Activated CD4-positive, alpha-beta T cell treated with anti-CD3 and anti-CD28 coated beads, Interleukin-2, amount 10 ng/mL, durations not matched to agents 7 days and 5 days (primary cell): ENCODE measurements at places on chromosomes 7 and 10. TPM values are rescaled to one million over a fixed set of nuclear protein-coding genes. Genes with fewer than 3 reads are reported as not detected.
A peak's percentile ranks its signal among the peaks of the same experiment; 100 is the strongest.

DNA sequence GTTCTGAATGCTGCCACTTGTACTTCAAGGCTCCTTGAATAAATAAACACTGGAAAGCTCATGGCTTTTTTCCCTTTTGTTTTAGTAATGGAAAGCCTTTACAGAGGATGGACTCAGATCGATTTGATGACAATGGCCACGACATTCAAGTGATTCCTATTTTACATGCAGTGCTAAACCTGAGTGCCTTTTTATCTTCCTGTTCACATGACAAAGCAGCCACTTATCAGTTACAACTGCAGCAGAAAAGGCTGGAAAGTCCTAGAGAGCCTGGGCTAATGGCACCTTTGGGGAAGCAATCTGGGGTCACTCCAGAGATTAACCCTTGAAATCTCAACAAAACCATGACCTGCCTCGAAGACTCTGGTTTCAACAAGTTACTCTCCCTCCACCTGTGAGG is 249.0 kb upstream of the AUTS2 start:
- H3K27me3 ChIP-seq: no peaks in the 10 kb centered on the region
- H3K4me1 ChIP-seq: no peaks in the 10 kb centered on the region
- H3K4me3 ChIP-seq: no peak overlapping the region

WIPF3 gene
- not detected for total RNA-seq

PHKG1 gene
- 1.0 TPM for total RNA-seq

GRCh38 chr7:100655908-100656674 is at the start of gene ACTL6B:
ACTL6B (minus strand) TSS chr7:100656448; CDS start chr7:100656354, 94 bp downstream.
- H3K27me3 ChIP-seq: peaks cover 34% of the 10 kb centered on the region
- no peak within 1 kb of the TSS for H3K27ac ChIP-seq
- peaks cover 3% of the 10 kb centered on the region for H3K36me3 ChIP-seq

PODXL gene
- 1.5 TPM for total RNA-seq

DNA sequence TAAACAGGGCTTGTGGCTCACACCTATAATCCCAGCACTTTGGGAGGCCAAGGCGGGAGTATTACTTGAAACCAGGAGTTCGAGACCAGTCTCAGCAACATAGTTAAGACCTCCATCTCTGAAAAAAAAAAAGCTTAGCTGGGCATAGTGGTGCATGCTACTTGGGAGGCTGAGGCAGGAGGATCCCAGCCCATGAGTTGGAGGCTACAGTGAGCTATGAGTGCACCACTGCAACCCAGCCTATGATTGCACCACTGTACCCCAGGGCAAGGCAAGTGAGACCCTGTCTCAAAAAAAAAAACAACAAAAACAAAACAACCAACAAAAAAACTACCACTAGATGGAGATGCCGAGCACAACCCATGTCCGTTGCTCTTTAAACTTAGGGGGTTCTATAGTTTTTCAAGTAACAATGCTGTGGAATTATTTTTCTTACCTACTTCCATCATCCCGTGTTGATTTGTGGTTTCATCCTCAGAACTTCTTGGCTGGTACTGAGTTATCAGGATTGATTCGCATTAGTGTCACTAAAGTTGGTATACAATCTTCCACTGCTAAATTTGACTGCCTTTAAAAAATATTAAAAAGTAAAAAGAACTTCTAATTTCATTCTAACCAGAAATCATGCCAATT is 12.2 kb upstream of the REPIN1 start:
- peaks cover 39% of the 10 kb centered on the region for H3K4me1 ChIP-seq
- H3K27me3 ChIP-seq: peaks cover 4% of the 10 kb centered on the region
- H3K27ac ChIP-seq: peak overlapping the region; percentile 61
- DNase-seq: peak; percentile 42
- no peak overlapping the region for H3K4me3 ChIP-seq

GRCh38 chr7:122975341-122975740 is 20.2 kb downstream of the TAS2R16 start:
- no peaks in the 10 kb centered on the region for H3K27me3 ChIP-seq
- H3K4me3 ChIP-seq: no peak overlapping the region
- DNase-seq: no peak
- no peaks in the 10 kb centered on the region for H3K36me3 ChIP-seq

ANKRD2 gene
- not detected for total RNA-seq

- DNase-seq: no peak
- H3K27me3 ChIP-seq: no peaks in the 10 kb centered on the region
- no peak overlapping the region for H3K27ac ChIP-seq
- no peaks in the 10 kb centered on the region for H3K4me1 ChIP-seq
These were observed 198.2 kb downstream of the PPP1R9A start for GRCh38 chr7:95105627-95106026.

TMEM270 gene
- total RNA-seq: not detected

- no peak for DNase-seq
- H3K27ac ChIP-seq: no peak overlapping the region
- no peak overlapping the region for H3K4me3 ChIP-seq
- no peaks in the 10 kb centered on the region for H3K4me1 ChIP-seq
These were observed 35.9 kb downstream of the SVIL start for GRCh38 chr10:29598851-29599311.

DNA sequence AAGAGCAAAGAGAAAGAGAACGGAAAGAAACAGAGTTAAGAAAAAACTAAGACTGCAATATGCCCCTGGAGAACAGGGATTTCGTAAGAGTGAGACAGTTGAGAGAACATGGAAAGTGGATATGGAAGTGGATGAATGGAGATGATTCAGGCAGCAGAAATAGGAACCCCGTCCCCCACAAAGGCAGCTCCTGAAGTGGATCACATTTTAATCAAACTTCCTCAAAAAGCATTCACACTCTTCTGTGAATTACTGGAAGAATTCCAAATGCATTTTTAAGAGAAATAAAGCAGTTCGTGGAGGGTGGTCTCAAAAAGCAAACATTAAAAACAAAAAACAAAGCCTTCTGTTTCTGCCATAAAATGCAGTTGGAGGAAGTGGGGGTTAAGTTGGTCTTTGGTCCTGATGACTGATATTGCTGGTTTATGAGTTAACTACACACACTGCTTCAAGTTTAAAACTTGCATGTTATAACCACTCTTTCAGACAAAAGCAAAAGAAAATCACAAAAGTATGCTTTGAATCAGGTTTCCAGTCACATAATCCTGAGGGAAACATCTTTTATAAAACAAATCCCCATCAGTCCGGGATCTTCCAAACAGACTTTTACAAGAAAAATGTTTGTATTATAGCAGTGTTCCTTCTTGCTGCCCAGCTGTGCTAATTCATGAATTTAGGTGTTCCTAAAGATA is 214.3 kb downstream of the FANK1 start:
- no peak overlapping the region for H3K4me3 ChIP-seq
- no peaks in the 10 kb centered on the region for H3K36me3 ChIP-seq
- H3K27me3 ChIP-seq: peaks cover 3% of the 10 kb centered on the region
- H3K4me1 ChIP-seq: no peaks in the 10 kb centered on the region
- no peak overlapping the region for H3K27ac ChIP-seq

- H3K27me3 ChIP-seq: peaks cover 33% of the 10 kb centered on the region
- no peak for DNase-seq
- H3K27ac ChIP-seq: no peak overlapping the region
- no peak overlapping the region for H3K4me3 ChIP-seq
- H3K36me3 ChIP-seq: no peaks in the 10 kb centered on the region
- peaks cover 26% of the 10 kb centered on the region for H3K4me1 ChIP-seq
These were observed 11.9 kb downstream of the CYTH3 start for GRCh38 chr7:6260291-6261187.

CYP3A4 gene
- not detected for total RNA-seq
